CD4-positive, alpha-beta T cell treated with Interleukin-6 at 100 ng/mL for 8 hours (primary cell): ENCODE measurements at places on chromosomes 1 and 21.
A peak's percentile ranks its signal among the peaks of the same experiment; 100 is the strongest.

DNA sequence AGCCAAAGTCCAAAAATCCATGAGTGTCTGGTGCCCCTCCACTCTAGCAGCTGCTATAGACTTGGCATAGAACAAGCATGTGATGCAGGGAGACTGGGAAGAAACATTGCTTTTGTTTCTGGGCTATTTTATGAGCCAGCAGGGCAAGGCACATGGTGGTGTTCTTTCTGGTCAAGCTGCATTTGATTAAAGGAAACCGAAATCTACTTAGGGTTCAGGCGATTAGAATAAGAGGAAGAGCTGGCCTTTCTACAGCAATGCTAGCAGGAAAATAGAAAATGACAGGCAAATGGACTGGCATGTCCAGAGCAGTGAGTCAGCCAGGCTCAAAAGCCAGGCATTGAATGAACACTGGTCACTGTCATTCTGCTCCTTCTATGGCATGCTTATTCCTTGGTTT lies 28.5 kb upstream of the ARHGAP29 start:
- no peak for DNase-seq

DNA sequence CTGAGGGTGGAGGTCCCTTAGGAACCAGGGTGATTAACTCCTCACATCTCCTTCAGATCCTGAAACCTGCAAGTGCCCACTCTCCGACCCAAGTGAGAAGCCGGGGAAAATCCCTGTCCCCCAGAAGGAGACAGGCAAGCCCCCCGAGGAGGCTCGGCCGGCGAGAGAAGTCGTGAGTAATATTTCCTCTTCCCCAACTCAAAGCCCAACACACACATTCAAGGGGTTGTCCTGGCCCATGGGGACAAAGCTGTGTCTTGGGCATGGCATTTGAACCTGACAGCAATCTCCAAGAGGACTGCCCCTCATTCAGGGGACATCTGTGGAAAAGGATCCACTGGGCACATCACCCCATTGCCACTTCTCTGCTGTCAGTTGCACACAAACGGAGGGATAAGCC lies 23.6 kb downstream of the VASH2 start:
- no peak for DNase-seq

GRCh38 chr21:38166173-38166535 lies 90.6 kb upstream of the KCNJ15 start:
- no peak for DNase-seq

DNA sequence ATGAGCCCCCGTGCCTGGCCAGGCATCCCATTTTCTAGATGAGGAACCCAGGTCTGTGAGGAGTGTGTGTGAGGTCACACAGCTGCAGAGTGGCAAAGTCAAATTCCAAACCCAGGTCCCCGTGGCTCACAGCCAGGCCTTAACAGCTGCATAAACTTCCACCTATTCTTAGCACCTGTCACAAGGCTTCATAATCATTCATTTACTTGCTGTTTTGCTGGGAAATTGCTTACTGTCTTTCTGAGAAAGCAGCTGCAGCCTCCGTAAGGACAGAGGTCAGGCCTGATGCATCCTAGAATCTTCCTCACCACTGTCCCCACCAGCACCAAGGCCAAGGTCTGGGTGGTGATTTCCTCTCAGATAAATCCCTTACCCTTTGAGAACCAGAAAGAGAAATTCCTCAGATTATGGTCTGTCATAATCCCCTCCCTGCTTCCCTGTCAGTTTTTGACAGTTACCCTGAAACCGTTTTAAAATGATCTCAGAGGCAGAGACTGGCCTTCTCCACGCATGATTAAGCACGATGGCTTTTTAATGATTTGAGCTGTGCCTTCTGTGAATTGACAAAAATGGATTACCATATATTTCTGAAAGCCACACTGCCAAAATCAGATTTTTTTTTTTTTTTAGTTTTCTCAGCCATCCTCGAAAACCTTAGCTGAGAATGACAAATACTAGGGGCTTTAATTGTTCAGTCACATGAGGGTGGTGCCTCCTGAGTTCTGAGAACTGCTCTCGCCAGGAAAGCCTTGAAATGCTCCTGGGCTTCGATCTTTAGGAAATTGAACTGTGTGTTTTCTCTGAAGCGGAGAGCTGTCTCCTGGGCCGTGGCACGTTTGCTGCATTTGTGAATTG lies 70.0 kb upstream of the SELENON start:
- no peak for DNase-seq

GRCh38 chr1:228410671-228411070 lies 4.0 kb upstream of the TRIM11 start:
- DNase-seq = no peak

DNA sequence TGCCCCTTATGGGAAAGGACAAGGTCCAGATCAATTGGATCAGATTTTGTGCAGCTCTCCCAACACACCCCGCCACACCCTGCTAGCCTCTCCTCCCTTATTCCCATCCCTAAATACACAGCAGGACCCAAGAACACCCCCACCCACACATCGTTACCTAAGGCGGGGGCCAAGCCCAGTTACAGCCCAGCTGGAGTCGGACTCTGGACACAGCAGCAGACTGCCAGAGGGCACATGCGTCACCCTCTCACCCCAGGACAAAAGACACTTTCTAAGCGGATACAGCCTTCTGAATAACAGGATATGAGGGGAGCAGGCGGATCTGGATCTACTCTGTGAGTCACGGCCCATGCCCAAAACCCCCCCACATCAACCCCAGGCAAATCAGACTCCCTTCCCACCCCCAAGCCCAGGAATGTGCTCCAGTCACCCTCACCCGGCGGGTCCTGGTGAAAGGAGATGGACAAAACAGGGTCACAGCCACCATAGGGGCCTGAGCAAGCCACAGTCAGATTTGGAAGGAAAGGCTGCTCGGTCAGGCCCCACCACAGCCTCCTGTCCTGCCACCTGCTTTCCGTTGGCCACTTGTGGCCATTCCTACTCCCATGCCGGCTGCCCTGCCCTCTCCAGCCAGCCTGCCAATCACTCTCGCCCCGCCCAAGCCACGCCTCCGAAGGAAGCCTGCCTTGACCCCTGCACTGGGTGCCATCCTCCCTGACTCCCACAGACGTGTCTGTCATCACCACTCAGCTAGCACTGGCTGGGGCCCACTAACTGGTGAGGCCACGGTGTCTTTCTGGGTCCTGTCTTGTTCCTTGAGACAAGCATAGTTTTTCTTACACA lies 4.0 kb downstream of the S100A16 start:
- DNase-seq = no peak

DNA sequence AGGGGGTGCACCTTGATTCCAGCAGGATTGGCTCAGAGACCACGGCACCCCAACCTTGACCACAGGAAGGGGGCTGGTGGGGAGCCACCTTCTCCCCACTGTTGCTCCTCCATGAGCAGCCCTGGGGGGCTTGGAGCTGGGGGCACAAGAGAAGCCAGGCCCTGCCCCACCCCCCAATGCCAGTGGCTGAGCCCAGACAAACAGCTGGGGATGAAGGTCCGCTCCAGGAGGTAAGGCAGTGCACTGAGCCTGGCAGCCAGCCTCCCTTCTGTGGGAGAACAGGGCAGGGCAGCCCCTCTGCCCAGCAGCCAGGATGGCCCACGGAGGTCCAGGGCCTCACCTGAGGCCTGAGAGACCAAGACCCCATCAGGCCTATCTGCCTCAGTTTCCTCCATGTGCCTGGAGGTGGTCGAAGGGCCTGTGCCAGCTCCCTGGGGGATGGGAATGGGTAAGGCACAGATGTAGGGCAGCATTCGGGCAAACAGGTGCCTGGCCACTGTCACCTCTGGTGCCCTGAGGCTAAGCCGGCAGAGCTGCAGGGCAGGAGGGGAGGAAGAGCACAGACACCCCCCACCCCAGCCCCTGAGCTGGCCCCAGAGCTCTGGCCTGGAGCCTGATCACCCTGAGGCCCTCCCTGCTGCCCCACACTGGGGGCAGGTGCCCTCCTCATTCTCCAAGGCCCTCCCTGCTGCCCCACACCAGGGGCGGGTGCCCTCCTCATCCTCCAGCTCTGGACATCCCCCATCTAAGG lies 7.1 kb downstream of the ITGB2 start:
- DNase-seq = no peak

DNA sequence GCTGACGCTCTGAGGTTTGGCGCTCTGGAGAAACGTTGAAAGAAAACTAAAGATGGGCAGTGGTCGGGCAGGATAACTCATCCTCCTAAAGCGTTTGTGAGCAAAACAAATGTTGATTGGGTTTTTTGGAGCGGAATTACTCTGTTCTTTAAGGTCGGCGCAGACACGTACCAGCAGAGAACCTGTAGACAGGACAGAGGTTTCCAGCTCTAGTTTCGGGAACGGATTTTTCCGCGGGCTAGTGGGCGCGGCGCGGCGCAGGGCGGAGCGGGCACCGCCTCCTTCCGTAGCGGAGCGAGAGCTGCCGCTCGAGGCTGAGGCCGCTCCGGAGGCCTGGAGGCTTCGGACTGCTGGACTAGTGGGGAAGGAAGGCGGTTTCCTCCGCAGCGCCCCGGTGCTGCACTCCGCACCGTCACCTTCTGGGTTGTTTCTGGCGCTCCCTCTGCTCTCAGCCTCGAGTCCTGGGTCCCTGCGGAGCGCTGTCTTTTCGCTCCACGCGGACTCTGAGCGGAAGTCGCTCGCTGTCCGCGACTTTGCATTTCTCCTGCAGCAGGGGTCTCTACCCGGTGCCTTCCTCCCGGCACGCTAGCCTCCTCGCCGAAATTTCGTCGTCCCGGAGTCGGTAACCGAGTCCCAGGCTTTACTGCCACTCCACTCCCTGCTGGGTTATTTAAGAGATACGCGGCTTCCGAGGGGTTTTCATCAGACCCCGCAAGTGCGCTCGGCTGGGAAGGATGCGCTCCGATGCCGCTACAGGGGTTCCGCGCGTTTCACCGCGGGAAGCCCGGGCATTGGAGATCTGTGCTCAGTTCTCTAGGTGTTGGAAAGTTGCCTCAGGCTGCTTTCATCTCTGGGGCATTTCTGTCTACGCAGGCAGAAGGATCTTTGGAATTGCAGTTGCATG lies 7.0 kb downstream of the FOXD2 start:
- no peak for DNase-seq

DNA sequence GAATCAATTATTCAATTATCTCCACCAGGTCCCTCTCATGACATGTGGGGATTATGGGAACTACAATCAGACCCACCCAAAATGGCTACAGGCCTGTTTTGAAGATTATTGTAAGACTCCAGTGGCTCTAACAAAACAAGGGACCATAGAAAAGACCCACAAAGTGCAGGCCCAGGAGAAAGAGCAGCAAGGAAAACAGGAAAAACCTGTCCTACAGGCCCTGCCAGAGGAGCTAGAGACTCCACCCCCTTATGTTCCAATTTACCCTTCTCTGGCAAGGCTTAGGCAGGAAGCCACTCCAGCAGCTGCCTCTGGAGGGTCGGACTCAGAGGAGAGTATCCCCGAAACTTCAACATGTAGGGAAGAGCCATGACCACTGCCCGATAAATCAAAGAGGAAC lies 96.5 kb downstream of the LIPI start:
- DNase-seq = no peak

DNA sequence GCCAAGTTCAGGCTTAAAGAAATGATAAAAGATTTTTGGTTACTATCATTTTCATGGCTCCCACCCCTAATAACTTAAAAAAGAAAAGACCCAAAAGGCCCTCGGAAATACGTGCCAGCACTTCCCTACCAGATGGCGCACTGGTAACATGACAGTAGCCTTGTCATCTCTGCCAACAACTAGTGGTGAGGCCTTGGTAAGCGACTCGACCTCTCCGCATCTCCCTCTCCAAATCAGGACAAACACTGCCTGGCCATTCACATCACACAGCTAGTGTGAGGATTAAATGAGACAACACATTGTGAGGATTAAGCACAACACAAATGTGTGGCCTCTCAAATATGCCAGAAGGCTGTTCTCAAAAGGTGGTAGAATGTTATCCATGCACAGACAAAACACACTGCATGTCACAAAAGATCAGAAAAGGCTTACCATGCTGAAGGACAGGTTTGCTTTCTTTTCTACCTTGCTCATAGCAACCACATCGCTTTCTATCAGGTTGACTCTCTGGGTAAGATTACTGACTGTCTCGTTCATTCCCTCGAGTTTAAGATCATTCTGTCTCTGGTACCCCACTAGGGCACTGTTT lies 16.4 kb downstream of the TEX38 start:
- DNase-seq = no peak

- no peak for DNase-seq
Observed at GRCh38 chr21:31295676-31296075, 48.4 kb downstream of the TIAM1 start.

DNA sequence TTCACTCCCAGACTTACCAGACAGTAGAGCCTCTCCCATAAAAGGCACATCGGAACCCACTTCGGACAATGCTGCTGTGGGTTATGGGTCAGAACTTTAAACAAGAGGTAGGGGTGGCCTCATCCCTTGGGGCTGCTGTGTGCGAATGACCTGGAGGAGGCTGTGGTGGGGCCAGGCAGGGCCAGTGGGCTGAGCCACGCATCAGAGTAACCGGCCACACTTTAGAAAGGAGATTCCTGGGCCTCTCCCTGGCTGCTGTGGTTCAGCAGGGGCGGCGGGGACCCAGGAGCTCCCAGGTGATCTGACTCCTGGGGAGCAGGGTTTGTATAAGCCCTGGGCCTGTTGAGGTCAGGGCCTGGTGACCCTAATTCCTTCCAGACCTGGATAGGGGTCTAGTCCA lies 110.2 kb upstream of the C1orf174 start:
- DNase-seq = no peak

- DNase-seq = no peak
Observed at GRCh38 chr1:52264530-52265115, 101.4 kb downstream of the CC2D1B start.

DNA sequence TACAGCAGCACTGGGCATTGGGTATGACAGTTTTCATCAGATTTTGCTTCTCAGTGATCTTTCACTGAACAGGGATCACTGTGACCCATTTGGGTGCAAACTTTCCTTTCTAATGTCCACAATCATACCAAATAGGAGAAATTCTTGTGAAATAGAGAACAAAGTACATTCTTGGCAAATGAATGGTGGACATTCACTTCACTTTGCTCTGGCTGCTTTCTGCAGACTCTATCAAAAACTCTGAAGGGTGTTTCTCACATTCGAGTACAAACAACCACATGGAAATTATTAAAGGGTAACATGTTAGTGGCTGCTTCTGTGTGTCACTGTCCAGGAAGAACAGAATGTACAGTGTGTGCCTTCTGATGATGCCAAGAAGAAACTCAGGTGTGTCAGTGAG lies 61.9 kb upstream of the ADAM30 start:
- no peak for DNase-seq

GRCh38 chr1:185680453-185680852 lies 53.7 kb upstream of the HMCN1 start:
- peak; percentile 6 for DNase-seq

- no peak for DNase-seq
Observed at GRCh38 chr1:111895469-111895868, 94.0 kb downstream of the KCND3 start.

- DNase-seq = no peak
Observed at GRCh38 chr1:3593745-3594144, 17.6 kb downstream of the MEGF6 start.
